ENCODE measurements at places on chromosomes 3 and 15. TPM values are rescaled to one million over a fixed set of nuclear protein-coding genes. Genes with fewer than 3 reads are reported as not detected.

DNA sequence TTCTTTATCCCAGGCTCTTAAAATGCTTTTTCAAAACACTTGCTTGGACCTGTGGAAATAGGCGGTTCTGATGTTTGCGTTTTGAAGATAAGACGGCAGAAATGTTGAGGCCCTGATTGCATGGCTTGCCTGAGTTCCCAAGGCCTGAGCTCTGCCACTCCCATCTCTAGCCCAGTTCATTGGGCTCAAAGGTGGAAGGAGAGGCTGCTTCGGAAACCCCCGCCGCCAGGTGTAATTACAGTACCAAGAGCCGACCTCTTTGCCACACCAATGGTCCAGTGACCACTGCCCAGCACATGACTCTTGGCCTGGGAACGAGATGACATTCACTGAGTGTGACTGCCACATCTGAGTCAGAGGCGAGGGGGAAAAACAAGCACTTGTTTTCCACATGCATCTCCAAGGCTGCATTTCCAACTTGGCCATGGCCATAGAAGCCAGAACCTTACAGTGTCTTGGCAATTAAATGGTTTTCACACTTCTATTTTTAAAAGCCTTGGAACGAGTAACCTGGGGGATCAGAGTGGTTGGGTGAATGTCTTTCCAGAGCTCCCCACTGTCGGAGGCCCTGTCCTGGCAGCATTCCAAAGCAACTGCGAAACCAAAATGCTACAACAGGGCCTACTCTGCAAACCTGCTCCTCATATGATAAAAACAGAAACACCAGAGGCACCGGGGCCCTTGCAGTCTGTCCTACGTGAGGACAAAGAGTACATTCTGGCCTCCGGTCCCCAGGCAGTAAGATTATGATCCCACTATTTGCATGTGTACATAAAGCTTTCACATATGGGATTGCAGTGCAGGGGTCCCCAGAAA lies 63.8 kb upstream of the CGNL1 start:
- peak; percentile 89 for DNase-seq

- no peak for DNase-seq
Observed at GRCh38 chr3:98540346-98540745, 8.6 kb downstream of the GPR15 start.

DNA sequence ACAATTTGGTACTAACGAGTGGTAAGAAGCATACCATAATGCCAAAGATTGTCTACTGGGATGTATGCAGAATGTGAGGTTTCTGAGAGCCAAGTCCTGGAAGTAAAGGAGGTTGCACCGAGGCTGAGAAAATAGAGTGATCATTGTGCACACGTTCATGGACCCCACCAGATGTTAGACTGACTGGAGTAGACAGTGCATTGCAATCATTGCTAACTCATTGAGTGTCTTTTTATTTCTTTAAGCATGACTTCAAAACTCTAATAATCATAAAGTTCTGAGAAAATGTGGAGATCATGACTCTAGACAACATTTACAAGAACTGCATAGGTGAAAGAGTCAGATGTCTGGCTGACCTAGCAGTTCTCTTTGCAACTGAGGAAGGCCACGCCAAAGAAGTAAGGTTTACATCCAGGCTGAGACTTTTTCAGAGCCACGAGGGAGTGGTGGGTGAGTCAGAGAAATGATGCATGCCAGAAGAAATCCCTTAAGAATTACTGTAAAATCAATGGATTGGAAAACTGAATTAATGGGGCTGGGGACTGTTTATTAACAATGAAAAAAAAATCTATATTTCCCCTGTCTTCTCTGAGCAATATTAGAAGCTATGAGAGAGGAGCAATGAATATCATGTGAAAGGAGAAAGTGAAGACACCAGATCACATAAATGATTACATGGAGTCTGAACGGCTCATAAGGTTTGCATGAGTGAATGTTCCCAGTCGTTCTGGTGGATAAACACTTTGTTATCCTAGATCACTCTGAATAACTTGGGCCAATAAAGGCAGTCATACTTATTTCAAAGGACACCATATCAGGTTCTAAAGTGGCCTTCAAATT lies 76.0 kb upstream of the SLC25A26 start:
- DNase-seq, result no peak

TMEM108 gene
- total RNA-seq, result not detected

GRCh38 chr3:150094150-150094933 lies 123.6 kb upstream of the PFN2 start:
- DNase-seq, result no peak

GRCh38 chr15:35445891-35446290 lies 100.1 kb downstream of the DPH6 start:
- no peak for DNase-seq

Data from Peyer's patch (tissue), 4 donors.